ENCODE measurements at places on chromosomes 5 and 9.

- no peak for DNase-seq
Measured at GRCh38 chr5:159525117-159525516, 194.8 kb upstream of the IL12B start.

DNA sequence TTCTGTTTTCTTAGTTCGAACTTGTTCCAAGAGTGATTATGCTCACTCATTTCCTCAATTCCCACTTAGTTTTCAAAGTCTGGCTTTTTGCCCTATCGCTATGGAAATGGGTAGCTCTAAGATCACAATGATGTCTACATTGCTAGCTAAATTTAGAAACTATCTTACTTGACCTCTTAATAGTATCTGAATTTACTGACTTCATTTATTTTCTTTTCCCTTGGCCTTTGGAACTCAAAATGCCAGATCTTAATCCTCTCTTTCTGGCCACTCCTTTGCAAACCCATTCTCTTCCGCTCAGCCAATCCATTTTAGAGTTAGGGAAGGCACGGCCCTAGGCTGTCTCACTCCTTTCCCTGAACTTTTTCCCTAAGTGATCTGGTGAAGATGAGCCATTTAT, 137.0 kb downstream of the FER start:
- no peak for DNase-seq

DNA sequence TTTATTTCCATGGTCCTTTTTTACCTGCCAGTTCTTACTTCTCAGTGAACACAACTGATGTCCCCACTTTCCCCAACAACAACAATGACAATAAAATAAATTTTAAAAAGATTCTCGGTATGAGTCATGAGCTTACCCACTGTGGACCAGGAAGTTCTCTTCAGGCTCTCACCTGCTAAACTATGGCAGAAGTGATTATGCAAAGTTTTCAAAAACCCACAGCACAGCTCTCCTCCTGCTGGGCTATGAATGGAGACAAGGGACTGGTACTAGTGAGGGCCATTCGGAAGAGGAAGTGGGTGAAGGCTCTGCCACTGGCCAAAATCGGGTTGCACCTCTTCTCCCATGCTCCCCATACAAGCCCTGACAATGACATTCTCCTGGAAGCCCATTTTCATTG, 429.4 kb downstream of the PIK3R1 start:
- no peak for DNase-seq

DNA sequence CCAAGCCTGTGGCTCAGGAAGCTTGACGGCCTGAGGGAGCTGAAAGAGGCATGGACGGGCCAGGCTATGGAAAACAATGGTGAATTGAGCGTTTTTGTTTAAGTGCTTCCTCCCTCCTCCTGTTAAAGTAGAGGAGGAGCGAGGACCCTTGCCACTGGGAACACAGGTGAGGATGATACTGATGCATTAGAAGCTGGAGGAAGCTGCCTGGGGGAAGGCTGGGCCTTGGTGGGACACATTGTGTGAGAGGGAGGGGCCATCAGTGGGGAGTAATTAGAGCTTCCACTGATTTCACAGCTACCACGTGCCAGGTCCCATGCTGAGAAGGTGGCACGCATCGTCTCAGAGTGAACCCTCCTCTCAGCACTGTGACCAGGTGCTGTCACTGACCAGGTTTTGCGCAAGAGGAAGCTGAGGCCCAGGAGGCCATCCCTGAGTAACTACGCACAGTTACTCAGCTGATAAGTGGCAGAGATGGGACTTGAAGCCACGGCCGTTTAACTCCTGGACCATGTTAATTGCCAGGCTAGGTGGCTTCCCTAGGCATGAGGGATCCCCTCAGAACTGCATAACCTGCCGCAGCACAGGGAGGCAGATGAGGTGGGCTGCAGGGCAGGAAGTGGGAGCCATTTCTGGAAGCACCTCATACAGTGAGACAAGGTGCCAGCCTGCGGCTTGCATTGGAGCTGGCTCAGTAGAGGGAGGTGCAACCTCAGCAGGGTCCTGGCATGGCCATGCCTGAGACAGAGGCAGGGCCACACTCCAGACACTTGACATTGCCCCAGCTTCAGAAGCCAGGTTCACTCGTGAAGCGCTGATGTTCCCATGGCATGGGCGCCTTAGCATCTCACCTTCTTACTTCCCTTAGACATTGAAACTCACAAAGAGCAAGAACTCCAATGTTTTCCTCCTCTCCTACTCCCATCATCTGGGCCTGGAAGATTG, 195.3 kb upstream of the MVB12B start:
- no peak for DNase-seq

- DNase-seq, result no peak
Measured at GRCh38 chr5:10246761-10247160, 2.9 kb downstream of the ATPSCKMT start.

DNA sequence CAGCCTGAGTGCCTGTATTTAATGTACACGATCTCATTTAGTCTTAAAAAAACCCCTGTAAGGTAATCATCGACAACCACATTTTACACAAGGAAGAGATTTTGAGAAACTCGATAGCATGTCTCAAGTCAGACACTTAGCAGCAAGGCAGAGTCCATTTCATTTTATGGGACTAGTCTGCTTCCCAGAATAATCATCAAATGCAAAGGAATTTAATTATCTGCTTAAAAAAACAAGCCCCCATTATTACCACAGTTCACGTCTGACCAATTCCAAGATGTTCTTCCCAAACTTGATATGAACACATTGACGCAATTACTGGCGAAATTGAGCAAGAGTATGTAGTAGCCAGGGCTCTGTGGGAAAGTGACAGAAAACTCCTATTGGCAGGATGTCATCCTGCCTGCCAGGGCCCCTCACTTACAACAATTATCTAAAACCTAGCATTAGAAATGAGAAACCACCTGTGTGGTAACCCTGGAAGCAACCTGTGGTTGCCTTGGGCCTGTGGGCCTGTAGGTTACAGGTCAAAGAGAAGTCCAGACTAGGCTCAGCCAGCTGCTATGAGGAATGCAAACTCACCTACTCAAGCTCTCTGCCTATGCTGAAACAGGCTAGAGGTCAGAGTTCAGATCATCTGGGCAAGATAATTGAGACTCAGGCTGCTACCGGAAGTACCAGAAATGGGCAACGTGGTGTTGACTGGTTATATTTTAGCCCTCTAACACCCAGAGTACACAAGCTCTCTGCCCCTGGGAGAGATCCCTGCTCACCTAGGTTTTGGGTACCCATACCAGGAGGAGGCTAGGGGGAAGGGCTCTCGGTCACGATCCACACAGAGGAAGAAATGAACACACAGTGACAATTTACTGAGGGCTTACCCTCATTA, 1.6 kb downstream of the B4GALT1 start:
- DNase-seq, result no peak

- no peak for DNase-seq
Measured at GRCh38 chr5:15234366-15234765, 265.6 kb upstream of the FBXL7 start.

- no peak for DNase-seq
Measured at GRCh38 chr5:168305281-168305680, 13.8 kb downstream of the WWC1 start.

- no peak for DNase-seq
Measured at GRCh38 chr5:16179511-16179935, at the start of gene MARCHF11. TSS of gene MARCHF11 (minus strand) at chr5:16179791. CDS start at chr5:16179575, 216 bp downstream.

GRCh38 chr5:143498821-143499220, 95.3 kb upstream of the NR3C1 start:
- DNase-seq, result no peak

DNA sequence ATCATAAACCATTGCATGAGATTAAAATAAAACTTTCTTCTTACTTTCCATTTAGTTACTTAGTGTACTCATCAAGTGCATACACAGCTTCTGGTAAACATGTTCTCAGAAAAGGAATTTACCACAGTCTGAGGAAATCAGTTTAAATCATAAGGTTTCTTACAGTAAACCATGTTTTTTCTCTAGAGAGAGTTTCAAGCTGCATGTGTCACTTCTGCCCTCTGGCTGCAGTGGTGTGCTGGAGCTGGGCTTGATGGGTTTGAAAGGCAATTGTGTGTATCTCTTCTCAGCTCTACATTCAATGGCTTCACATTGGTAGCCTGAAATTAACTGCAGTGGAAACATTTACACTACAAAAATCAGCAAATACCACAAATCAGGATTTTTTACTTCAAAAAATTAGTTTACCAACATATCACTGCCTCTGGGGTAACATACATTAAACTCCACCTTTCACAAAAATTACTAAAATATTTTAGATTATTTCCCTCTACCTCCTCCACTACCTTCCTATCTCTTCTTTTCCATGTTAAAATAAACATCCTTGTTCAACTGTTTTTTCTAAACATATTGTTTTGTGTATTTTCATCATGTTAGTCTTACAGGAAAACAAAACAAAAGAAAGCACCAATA, 414.3 kb downstream of the ANXA1 start:
- DNase-seq, result no peak

DNA sequence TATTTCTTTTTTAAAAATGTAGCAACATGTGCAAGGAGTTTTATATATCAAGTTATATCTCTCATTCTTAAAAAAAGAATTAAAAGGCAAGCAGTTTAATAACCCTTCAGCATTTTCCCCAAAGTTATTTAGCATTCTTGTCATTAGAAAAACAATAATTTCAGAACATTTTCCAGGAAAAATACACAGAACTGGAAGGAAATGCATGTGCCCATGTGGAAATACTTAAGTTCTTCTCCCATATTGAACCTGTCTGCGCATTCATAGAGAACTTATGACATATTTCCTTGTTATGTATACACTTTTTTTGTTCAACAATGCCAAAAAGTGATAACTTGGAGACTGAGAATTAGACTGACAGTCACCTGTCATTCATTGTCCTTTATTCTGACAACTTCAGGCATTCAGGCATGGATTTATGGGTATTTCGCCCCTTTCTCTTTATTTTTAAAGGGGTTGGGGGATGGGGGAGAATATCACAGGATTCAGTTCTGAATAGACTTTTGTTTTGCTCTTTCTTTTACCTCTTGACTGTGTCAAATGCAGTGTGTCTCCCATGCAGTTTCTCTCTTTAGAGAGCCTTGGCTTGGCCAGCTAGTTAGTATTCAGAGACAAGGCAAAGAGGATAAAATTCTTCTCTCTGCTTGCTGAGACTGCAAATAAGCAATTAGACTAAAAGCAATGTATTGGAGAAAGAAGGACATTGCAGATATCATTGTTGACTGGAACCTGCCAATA, 701.0 kb downstream of the NR2F1-AS1 start:
- no peak for DNase-seq

GRCh38 chr5:101278011-101278687, 375.1 kb upstream of the ST8SIA4 start:
- DNase-seq, result no peak

DNA sequence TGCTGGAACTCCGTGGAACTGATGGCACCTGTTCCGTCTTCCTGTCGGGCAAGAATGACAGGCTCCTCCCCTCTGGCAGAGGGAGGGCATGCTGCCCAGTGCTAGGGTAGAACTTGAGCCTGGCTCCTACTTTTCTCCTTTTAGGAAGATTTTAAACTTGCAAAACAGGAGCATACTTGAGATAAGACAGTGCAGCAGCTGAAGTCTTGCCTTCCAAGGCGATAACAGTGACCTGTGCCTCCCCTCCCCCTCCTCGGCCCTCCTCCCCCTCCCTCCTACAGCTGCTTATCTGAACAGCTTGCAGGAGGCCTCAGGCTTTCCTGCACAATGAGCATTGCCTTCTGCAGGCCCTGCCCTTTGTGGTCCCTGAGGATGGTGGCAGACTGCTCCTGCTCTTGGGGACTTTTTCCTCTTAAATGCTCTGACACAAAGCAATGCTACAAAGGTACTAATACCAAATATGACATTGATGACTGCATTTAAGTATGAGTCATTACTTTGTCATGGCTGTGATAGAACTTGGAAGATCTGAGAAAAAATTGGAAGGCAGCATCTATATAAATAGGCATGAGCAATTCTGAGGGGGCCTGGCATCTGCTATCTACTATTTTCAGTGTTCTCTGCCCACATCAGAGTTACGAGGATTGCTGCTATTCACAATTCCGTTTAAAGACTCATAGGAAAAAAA, 2.0 kb downstream of the GADD45G start:
- DNase-seq, result peak; percentile 20

- no peak for DNase-seq
Measured at GRCh38 chr5:143664623-143665022, 147.3 kb upstream of the HMHB1 start.

DNA sequence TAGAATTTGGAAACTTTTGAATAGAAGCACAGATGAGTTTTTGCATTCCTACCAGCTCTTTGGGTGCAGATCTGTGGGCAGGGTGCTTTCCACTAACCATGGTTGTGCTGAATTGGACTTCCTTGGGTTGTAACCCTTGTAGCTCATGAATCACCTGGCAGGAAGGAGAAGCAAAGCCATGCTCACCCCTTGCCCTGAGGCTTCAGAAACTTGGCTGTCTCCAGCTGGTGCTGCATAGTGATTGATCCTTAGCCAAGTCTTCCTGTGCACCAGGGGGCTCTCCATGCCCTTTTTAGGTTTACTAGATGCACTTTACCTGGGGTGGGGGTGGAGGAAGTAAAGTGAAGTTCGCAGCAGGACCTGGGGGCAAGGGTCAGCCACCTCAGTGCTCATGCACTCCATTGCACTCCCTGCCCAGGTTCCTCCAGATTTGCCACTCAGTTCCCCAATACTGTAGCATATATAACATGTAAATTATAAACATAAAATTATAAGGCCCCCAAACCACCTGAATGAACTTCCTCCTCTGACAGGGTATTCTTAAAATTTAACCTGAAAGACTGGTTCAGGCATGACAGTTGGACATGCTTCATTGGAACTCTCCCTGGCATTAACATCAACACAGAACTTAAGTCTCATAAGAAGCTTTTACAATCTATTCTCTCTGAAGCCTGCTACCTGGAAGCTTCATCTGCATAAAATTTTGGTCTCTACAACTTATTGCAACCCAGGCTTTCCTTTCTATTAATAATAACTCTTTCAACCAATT, 25.8 kb upstream of the IFNA14 start:
- DNase-seq, result no peak

- DNase-seq, result no peak
Measured at GRCh38 chr9:122444041-122444733, 33.5 kb downstream of the OR1J1 start.

- no peak for DNase-seq
Measured at GRCh38 chr5:83703059-83703458, 17.6 kb downstream of the HAPLN1 start.

DNA sequence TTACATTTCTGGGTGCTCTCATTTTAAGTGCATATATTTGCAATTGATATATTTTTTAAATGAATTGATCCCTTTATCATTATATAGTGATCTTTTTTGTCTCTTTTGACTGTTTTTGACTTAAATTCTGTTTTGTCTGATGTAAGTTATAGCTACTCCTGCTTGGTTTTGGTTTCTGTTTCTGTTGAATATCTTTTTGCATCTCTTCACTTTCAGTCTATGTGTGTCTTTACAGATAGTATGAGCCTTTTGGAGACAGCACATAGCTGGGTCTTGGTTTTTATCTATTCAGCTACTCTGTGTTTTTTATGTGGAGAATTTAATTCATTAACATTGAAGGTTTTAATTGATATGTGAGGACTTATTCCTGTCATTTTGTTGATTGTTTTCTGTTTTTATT, 311.3 kb downstream of the SPATA31D1 start:
- no peak for DNase-seq

DNA sequence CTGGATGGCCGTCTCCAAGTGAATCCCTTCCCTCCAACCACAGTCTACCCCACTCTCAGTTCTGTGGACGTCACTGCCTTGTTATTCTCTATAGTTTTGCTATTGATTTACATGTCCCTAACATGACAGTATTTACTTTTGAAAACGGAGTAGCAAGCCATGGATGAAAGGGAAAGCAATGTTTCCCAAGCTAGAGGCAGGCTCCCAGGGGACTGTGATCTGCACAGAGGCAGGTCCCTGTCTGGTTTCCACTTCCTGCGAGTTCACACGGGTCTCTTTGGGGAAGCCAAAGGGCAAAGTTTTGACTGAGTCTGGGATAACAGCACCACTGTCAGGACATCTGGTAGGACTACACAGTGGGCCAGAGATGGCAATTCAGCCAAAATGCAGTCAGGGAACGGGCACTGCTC, 12.7 kb downstream of the C9orf153 start:
- no peak for DNase-seq

- DNase-seq, result no peak
Measured at GRCh38 chr9:14992516-14992915, 82.3 kb upstream of the FREM1 start.

All from stimulated activated CD4-positive, alpha-beta T cell treated with anti-CD3 and anti-CD28 coated beads, Interleukin-15, amount 100 ng/mL, for 1 hour (primary cell).